Ammon's horn (tissue), 1 donor: ENCODE measurements at places on chromosomes 7 and 10.
A peak's percentile ranks its signal among the peaks of the same experiment; 100 is the strongest.

- DNase-seq = no peak
Measured at GRCh38 chr7:133207687-133208086, 45.2 kb upstream of the EXOC4 start.

- peak; percentile 56 for DNase-seq
Measured at GRCh38 chr10:103241262-103242011, 4.2 kb upstream of the RPEL1 start.

GRCh38 chr10:126226205-126226604, 162.1 kb downstream of the ADAM12 start:
- DNase-seq = no peak

- DNase-seq = no peak
Measured at GRCh38 chr7:43004082-43004481, 71.9 kb downstream of the MRPL32 start.

GRCh38 chr10:785861-786214, 96.4 kb upstream of the DIP2C start:
- DNase-seq = no peak

DNA sequence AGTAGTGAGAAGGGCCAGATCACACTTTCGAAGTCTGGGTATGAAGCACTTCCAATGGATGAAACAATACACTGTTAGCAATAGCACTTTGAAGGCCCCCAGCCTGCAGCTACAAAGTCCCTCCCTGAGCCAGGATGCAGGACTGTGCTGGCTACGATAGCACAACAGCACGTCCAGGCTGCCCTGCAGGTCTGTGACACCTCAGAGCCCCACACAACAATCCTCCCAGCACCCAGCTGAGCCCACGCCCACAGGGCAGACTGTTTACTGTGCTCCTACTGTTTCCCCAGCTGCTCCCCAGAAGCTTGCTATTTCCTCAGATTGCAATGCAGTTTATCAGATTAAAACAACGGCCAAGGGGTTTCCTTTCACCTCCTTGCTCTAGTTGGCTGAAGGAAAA, 71.4 kb downstream of the HTR5A start:
- DNase-seq = peak; percentile 24

- DNase-seq = no peak
Measured at GRCh38 chr7:70285854-70286253, 687.6 kb downstream of the AUTS2 start.

DNA sequence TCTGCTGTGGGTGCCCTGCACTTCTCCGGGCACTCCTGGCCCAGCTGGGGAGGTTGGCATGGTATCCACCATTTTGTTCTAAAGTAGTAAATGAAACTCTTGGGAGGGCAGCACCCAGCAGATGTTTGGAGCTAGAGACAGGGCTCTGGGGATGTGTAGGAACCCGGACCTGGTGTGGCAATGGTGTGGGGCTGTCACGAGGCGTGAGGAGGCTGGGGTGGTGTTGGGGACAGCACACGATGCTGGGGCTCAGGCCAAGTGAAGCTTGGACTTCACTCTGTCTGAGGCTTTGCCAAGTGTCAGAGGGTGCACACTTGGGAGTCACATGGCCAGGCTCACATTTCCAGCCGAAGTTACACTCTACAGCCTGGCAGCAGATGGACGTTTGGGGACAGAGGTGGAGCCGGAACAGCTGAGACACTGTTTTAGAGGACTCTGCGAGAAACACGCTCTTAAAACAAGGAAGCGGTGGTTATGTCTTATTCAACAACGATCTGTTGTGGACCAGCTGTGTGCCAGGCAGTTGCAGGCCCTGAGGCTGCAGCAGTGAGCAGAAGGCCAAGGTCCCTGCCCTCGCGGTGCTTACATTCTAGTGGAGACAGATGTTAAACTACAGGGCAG, 118.2 kb downstream of the CUX1 start:
- DNase-seq = peak; percentile 46

DNA sequence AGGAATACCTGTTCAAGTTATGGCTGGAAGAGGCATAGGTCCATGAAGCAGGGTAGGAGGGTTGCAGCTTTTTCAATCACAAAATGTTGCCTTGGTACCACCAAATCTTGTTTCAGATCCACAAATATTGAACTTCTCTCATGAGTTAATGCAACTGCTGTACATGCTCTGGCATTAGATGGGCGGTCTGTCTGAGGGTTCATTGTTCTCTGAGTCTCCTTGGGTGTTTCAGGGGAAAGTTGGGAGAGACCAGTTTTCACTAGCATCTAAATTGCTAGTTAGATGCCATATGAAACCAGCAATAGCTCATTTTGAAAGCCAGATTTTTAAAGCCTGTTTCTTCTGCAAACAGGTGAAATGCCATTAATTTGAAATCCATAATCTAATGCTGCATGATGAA, 27.8 kb upstream of the ELMO1 start:
- DNase-seq = peak; percentile 60

DNA sequence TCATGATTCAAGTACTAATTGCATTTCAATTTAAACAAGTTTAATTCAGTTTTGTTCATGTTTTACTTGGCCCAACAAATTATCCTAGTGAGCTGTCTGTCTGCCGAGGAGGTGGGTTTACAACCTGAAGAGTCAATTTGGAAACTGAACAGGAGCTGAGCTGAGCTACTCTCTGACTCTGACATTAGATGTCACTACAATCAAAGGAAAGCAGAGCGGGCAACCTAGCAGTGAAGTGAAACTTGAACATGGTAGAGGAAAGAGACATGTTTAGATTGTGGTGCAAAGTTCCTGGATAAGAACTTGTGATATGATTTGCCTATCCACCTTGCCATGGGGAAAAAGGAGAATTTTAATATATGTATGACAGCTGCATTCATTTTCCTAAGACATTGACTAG, 9.6 kb upstream of the AGR3 start:
- DNase-seq = peak; percentile 62

GRCh38 chr7:90007831-90008230, 146.4 kb upstream of the STEAP1 start:
- DNase-seq = no peak

GRCh38 chr10:90424730-90425129, 433.1 kb downstream of the HTR7 start:
- no peak for DNase-seq

- DNase-seq = peak; percentile 48
Measured at GRCh38 chr10:7407368-7408290, 3.2 kb downstream of the SFMBT2 start.

- no peak for DNase-seq
Measured at GRCh38 chr7:33237036-33237435, 107.7 kb downstream of the BBS9 start.

DNA sequence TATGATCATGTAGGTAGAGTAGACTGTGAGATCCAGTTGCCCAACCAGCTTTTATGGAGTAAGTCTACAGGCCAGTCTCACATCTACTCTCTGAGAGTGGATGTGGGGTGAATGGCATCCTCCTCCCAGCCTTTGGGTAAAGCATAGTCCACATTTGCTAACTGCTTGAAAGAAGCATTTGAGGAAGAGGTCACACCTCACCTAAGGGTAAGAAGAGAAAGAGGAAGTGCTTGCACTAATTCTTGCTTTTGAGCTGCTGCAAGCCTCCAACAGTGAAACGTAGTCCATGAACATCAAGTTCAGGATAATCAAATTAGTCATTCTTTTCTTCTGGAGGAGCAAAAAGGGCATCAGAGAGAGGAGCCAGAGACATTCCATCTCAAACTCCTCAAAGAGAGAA, 93.9 kb upstream of the AGR3 start:
- DNase-seq = no peak

DNA sequence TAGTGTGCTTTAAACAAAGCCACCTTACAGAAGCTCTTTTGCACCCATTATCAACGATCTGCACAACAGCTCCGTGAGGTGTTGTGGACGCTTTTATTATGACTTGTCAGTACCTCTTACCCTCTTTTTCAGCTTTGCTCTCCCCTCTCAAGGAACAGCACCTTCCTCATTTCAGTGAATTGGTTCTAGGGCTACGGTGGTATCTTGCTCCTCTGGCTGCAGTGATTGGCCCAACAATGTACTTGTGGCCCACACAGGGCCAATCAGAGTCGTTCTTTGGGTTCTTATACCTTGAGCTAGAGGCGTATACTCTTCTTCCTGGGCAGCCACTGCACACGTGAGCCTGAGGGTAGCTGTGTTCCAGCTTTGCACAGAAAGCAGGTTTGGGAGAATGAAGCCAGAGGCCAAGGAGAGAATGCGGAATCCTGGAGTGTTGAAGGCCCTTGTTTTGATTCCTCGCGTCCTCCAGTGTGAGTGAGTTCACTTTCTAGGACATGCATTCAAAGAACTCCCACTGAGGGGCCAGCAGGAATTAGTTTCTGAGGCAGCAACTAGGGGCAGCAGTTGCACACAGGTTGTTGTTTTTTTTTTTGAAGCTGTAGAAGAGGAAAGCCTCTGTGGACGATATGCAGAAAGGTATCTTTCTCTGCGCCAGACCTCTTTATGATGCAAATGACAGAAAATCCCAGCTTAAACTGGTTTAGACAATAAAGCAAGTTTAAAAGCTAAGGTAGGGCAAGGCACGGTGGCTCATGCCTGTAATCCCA, 49.8 kb upstream of the PDZD8 start:
- no peak for DNase-seq

DNA sequence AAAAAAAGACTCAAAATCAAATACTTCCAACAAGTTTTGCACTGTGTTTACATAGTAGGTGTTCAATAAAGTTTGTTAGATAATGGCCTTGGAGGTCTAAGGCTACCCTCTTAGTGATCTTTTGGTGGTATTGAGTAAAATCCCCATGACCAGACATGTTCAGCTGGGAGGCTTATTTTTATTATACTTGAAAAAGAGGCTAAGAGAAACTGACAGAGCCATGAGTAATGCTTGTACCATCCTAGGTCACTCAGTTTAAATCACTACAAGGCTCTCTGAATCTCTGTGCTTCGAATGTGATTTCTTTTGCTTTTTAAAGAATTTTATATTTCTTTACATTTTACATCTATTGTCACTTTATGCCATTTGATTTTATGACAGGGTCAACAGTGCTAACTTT, 90.5 kb downstream of the TWIST1 start:
- no peak for DNase-seq

DNA sequence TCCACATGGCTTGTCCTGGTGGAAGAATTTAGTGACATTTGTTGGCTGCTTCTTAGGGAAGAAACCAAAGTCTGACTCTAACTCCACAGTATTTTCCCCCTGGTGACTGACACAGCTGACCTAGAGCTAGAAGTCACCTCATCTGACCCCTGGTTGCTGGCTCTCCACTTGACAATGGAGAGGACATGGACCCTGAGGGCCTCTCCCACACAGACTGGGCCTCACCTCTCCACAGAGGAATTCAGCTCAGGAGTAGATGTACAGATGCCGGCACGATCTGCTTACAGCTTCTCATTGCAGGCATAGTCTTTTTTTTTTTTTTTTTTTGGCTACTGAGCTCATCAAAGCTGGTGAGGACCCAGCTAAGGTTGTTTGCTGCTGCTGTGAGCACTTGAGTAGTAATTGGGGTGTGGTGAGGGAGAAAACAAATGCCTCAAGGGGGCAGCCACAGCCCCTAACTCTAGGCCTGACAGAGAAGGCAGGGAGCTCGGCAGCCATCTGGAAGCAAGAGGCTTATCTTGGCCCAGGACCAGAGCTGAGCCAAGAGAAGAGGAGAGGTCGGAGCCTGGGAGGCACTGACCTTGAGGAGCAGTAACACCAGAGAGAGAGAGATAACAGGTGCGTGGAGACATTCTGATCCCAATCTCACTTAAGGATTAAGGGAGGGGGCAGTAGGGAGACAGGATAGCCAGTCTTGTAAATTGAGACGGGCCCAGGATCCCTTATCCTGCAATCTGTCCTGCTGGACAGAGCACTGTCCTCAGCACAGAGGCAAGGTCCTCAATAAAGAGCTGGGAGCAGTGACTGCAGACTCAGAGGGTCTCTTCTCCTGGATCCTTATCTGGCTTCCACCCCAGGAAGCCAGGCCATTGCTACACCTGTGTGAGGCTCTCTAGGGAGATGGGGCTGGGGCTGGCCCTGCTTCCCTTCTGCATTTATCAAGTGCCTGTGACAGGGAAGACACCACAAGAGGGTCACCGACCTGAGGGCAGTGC, 9.4 kb downstream of the PRSS58 start:
- no peak for DNase-seq
